T-helper 22 cell (primary cell): ENCODE measurements at places on chromosomes 4 and X.

GRCh38 chr4:158810487-158811215, 41.8 kb downstream of the FNIP2 start:
- DNase-seq = no peak

DNA sequence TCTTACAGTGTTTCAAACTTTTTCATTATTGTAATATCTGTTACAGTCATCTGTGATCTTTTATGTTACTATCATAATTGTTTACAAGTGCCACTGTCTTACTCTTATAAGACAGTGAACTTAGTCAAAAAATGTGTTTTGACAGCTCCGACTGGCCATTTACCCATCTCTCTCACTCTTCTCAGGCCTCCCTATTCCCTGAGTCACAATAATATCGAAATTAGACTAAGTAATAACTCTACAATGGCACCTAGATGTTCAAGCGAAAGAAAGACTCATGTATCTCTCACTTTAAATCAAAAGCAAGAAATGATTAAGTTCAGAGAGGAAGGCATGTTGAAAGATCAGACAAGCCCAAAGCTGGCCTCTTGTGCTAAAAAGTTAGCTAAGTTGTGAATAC, 184.2 kb downstream of the CDS1 start:
- DNase-seq = no peak

DNA sequence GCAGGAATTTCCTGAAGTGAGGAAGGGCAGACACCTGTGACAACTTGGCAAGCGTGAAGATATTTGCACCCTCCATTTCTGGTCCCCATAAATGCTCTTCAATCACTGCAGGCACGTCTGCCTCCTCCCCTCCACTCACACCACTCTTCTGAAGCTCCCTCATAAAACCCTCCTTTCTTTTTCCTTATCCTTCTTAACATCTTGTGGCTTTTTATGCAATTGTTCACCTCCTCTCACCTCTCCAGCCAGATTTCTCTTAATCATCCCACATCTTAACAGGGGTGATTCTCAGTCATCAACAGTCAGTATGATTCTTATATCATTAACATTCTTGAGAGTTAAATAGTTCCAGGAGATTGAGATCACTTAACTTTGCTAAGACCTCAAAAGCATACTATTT, 277.4 kb downstream of the SPRY1 start:
- DNase-seq = no peak

DNA sequence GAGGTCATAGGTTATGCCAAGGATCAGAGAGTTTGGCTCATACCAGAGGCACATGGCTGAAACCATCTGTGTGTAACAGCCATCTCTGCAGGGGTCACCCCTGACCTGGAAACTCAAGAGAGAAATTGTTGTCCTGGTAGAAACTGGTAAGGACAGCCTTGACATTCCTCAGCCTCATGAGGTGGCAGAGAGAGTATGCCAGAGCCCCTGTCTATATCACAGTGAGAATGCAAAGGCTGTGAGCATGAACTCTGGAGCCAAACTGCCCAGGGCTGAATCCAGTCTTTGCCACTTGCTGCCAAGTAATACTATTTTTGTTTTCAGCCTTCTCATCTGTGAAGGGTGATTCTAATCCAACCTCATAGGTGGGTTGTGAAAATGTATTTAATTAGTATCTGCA, 37.1 kb upstream of the CCDC149 start:
- no peak for DNase-seq

DNA sequence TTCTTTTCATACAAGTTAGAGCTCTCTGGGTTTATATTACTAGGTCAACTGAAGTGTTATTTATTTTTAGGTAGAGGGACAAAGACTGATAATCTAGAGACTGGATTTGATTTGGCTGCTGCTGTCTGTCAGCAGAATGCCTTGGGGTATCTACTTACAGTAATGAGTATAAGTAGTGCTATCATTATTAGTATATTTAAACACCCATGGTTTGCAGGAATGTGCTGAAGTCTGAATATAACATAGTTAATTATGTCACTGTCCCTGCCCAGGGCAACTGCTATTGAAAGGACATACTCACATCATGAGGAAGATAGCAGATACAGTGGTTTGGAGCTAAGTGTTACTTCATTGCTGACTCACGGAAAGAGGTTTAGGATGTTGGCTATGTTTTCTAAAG, 76.2 kb downstream of the PRRG1 start:
- DNase-seq = no peak

DNA sequence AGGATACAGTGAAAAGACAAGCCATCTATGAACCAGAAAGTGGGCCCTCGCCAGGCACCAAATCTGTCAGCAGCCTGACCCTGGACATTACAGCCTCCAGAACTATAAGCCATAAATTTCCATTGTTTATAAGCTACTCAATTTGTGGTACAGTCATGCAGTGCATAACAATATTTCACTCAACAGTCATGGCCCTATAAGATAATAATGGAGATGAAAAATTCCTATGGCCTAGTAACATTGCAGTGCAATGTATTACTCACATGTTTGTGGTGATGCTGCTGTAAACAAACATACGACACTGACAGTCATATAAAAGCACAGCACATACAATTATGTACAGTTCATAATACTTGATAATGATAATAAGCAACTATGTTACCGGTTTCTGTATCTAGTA, 17.1 kb upstream of the TLR1 start:
- DNase-seq = no peak

GRCh38 chr4:141057582-141057981, 75.7 kb downstream of the RNF150 start:
- no peak for DNase-seq

DNA sequence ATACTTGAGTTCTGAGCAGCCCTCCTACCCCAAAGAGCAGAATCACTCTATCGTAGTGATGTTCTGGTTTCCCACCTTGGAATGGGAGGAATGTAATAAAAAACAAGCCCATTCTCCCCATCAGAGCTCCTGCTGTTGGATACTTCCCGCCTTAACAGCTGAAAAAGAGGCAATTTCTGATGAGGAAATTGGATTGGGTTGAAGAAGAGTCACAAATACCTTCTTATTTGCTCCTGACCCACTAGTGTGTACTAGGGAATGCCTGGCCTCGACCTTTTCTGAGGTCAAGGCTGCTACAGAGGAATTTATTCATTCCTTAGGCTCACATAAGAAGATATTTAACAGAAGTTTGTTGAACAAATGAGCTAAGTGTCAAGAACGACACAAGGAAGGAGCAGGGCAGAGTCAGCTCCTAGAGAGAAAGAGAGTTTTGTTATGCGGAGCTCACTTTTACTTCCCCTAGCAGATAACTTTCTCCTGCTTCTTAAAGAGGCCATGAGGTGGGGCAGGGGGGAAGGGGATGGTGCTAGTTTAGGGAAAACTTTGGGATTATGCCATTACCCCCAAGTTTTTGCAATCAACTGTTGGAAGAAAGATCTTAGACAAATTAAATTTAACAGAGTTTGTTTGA, 273.8 kb upstream of the CLNK start:
- DNase-seq = no peak

DNA sequence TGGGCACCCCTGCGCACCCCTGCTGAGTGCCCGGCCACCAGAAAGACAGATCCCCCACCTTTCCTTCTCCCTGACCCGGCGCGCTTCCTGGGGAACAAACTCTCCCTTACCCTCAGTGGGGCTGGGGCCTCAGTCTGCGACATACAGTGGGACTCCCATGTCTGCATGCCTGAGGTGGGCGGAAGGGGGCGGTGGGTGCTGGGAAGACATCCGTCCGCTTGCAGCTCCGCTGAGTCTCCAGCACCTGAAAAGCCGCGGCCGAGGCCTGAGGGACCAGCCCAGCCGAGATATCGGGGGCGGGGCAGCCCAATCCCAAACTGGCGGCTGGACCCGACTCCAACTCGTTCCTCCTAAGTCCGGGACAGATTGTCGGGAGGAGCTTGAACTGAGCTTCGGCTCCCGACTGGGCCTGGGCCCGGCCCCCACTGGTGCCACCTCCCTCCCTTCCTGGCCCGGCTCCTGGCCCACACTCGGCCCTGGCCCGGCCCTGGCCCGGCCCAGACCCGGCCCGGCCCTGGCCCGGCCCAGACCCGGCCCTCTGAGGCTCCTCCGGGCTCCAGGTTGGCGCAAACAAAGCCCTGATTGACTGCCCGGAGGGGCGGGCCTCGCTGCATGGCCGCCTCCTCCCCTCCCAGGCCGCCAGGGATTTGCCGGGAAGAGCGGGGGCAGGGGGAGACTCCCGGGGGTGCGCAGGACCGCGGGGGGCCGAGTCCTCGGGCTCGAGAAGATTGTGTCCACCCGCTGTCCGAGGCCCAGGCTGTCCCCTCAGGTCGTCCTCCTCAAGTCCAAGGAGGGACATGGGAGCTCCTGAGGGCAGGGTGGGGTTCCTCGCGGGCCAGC, 877 bp upstream of the SLC16A2 start:
- no peak for DNase-seq

DNA sequence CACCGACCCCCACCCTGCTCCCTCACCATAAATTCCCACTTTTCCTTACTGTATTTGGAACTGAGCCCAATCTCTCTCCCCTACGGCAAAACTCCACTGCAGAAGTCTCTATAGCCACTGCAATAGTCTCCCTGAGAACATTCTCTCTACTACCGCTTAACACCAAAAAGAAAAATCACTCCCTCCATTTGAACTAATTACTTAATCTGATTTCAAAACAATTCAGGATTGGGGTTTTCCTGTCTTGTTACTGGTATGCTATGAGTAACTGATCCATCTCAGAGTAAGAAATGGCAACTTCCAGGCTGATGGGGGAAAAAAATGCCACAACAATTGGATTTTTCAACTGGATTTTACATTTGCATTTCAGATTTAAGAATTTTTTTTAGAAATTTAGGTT, 5.8 kb downstream of the PAPSS1 start:
- DNase-seq = no peak

- DNase-seq = no peak
These were observed 2.7 kb downstream of the ELOVL6 start for GRCh38 chr4:110195561-110196205.
